ENCODE measurements at places on chromosomes 12 and 14.
A peak's percentile ranks its signal among the peaks of the same experiment; 100 is the strongest.

DNA sequence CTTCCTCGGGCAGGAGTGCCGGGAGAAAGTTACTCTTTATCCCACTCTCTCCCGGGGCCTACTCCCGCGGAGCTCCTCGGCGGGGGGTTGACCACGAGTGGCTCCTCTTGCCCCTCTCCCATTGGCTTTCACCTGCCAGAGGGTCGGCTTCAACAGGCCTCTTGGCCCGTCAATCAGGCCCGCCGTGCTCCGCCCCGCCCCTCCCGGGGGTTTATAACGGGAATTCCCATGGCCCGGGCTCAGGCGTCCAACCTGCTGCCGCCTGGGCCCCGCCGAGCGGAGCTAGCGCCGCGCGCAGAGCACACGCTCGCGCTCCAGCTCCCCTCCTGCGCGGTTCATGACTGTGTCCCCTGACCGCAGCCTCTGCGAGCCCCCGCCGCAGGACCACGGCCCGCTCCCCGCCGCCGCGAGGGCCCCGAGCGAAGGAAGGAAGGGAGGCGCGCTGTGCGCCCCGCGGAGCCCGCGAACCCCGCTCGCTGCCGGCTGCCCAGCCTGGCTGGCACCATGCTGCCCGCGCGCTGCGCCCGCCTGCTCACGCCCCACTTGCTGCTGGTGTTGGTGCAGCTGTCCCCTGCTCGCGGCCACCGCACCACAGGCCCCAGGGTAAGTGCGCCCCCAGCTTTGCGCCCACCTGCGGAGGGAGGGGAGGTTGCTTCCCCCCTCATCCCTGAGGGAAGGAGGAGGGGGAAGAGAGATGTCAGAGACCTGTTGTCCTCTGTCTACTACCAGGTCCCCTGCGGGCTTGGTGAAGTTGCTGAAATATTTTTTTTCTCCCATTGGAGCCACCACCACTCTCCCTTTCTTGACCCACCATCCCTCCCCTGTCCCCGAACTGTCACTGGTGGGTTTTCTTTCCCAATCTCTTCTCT is at the start of gene SMOC1:
Gene SMOC1, plus strand, starts transcription at position 242 of the 869 bp plus-strand sequence. Its CDS starts 263 bp downstream, at position 505.
- DNase-seq: no peak

DNA sequence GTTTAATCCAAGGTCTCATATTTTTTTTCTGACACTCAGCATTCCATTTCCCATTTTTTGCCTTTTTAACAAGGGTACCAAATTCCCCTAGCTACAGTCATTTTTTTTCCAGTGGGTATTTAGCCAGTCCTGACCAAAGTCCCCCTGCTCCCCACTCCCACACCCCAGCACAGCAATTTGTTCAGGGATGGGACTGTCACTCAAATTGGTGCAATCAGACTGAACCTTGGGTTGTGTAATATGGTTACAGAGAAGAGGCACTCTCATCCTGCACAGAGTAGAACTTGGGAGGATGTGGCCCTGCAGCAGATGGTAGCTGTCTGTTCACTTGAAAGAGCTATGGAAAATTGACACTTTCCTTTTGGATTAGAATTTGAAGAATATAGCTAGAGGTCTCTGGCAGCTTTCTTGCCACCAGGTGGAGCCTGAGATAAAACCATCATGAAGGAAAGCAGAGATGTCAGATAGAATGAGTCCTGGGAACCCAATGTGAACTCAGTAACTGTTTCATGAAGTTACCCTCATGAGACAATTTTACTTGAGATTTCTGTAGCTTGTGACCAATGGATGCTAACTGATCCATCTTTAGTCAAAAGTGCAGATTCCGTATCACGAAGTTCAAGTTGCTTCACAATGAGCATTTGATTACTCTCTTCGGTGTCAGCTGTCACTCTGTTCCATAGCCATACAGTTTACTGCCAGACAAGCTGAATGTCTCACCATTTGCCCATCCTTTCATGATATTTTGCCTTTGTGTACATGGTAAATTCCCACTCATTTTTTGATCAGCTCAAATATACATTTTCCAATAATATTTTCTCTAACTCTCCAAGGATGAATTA is 394.0 kb upstream of the SYT1 start:
- peak; percentile 23 for DNase-seq

GRCh38 chr12:50056639-50056976 is 788 bp upstream of the ASIC1 start:
- DNase-seq: no peak

- DNase-seq: no peak
Measured at GRCh38 chr12:82880442-82880901, 193.8 kb downstream of the TMTC2 start.

- no peak for DNase-seq
Measured at GRCh38 chr14:71387753-71388152, 480.5 kb downstream of the PCNX1 start.

- no peak for DNase-seq
Measured at GRCh38 chr12:48873096-48873495, 7.4 kb upstream of the RND1 start.

DNA sequence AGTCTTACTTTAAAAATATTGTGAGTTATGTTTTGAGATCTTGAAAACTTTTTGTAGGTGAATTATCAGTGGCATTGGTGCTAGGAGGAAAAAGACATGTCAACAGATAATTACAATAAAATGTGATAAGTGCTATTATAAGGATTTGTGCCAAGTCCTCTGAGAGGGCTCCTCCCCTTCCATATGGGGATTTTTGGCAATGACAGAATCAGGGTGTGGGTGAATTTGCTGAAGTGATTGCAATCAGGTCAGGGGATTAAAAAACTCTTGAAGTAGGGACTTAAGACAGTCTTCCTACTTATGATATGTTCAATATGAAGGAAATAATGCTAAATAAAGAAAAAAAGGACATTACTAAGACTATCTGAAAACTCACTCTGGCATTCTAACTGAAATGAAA is 122.5 kb downstream of the SLC15A5 start:
- DNase-seq: no peak

DNA sequence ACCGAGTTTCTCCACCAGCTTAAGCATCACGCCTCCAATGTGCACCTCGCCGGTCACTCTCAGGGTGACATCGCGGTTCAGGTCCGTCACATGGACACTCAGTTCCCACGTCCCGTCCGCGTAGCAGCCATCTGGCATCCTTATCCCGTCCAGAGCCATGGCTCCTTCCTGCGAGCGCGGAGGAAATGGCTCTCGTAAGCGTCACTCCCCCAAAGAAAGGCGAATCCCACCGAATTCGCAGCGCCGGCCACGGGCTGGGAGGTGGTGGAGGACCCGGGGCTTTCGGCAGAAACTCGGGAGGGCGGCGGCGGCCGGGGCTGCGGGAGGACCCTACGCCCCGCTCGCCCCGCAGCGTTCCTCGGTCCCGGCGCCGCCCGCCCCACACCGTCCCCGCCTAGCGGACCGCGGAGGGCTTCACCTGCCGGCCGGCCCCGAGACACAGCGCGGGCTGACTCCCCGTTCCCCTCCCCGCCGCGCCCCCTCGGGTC is 396 bp downstream of the FERMT2 start:
- no peak for DNase-seq

- no peak for DNase-seq
Measured at GRCh38 chr14:70027785-70028428, 148.7 kb downstream of the SMOC1 start.

- no peak for DNase-seq
Measured at GRCh38 chr14:54947230-54947629, 44.6 kb upstream of the GCH1 start.

DNA sequence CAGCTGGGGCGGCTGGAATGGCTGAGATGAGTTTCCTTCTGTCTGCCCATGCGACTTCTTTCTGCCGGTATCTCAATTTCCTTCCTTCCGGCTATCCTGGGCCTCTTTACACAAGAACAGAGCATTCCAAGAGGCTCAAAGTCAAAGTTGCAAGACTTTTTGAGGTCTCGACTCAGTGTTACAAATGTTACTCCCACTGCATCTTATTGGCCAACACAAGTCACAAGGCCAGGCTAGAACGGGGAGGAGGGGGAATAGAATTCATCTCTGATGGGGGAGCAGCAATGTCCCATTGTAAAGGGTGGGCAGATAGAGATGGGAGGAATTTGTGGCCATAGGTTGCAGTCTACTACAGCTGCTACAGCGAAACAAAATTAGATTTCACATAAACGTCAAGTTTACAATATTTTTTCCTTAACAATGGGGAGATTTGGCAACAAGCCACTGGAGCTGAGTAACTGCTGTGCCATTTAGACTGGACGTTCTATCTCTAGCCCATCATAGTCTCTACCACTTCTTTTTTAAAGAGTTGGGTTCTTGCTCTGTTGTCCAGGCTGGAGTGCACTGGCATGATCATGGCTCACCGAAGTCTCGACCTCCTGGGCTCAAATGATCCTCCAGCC is 9.5 kb upstream of the NYNRIN start:
- DNase-seq: no peak

DNA sequence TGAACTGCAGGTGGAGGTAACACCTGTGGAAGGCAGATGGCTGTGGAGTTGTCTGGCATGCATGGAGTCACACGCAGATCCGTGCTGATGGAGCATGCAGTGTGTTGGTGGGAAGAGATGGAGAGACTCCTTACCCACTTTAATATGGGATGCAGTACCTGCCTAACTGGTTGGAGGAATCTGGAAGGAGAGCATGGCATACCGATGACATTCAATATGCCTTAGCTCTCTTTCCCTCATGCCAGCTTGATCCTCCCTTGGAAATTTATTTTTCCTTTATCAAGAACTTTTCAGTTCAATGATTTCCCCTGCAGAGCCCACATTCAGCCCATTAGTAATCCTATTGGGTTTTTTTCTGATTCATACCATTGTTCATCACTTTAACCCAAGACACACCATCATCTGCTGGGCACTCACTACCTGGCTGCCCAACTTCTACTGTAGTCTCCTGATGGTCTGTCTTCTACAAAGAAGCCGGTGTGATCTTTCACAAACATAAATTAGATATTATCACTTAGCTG is 25.9 kb upstream of the NR2C1 start:
- no peak for DNase-seq

GRCh38 chr12:100211698-100212097 is 11.1 kb downstream of the ACTR6 start:
- DNase-seq: no peak

GRCh38 chr12:98595243-98595988 is 1.9 kb downstream of the SLC25A3 start:
- peak; percentile 22 for DNase-seq

DNA sequence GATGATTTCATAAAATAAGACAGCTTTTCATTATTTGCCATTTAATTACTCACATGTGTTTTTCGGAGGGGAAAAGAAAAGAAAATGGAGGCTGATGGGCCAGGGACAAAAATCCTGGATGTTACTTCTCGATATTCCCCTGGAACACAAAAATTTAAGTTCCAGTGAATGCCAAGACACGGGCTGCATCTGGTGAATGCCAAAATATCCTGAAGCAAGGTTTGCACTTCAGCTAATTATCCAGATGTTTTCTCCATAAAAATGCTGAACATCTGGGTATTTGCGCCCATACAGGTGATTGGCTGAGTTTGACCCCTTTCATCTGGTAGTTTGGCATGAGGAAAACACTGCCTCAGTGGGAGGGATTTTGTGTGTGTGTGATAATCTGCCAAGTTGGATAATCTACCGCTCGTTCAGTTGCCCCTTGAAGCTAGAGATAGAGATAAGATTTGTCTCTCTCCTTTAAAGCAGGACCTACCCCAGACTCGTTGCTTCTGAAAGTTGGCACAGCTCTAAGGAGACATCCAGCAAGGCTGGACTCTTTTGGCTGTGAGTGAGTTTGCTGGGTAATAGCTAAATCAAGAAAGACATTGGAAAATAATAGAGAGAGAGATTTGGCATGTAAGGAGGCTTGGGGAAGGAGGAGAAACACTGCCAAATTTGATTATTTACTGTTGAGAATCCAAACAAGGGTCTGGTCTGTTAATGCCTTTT is 390.0 kb downstream of the EGLN3 start:
- no peak for DNase-seq

GRCh38 chr12:132399092-132400010 is 70.0 kb upstream of the GALNT9 start:
- DNase-seq: no peak

DNA sequence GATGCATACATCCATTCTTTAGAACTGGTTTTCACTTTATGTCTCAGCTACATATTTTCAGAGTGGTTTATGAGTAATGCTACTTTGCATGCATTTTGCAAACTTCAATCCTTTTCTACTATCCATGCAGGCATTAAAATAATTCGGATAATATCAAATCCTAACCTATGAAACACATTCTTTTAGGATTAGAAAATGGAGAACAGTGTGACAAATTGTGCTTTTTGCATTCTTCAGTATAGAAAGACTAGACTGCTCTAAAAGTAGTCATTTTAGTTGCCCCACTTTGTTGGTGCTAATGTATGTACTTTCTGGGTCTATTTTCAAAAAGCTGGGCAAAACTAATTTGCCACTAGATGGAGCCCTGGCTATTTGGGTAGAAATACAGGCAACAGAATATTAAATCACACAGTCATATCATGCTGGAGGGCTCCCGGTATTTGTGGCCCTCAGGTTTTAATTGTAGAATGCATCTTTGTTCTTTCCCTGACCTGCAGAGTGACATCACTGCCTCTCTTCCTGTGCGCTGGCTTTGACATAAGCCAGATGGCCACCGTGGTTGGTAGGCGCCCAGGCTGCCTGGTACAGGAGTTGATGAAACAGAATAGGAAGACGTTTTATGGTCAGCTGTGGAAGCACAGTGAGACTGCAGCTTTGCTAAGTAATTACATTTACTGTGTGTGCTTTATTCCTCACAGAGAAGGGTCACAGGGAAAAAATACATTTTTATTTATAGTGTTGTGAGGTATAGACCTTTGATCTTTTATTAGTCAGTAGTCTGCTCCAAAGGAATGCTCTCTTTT is 28.1 kb downstream of the MSRB3 start:
- peak; percentile 23 for DNase-seq

DNA sequence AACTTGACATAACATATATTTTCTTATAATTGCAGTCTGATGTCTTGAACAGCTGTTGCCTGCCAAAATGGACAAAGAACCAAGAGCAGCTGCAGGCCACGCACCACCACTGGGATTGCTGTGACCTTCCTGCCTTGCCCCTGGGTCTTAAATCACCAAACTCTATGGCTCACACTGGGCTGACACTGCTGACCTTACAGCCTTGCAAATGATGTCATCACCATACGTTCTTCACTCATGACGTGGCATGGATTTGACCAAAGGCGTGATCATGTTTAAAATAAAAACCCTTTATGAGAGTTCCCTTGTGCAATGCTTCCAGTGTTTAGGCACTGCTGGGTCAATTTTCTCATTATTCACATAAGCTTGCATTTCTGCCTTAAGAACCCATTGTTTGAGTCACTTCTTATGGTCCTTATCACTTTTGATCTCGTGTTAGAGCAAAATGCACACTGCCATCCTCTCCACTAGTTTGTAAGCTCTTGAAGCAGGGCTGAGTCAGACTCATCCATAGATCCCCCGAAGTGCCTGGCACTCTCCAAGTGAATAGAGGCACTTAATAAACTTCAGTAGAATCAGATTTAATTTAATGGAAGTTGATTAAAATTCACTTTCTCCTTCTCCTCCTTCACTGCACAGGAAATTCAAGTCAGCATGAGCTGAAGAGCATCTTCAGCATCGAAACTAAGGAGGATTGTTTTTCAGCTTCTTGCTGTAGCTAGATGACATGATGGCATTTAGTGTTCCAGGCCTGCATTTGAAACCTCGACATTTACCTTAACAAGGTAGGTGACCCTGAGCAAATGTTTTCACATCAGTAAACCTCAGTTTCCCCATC is 132.4 kb upstream of the PZP start:
- DNase-seq: peak; percentile 9

Data from fibroblast of the conjunctiva (primary cell).